ENCODE measurements at places on chromosomes 2 and 18.

DNA sequence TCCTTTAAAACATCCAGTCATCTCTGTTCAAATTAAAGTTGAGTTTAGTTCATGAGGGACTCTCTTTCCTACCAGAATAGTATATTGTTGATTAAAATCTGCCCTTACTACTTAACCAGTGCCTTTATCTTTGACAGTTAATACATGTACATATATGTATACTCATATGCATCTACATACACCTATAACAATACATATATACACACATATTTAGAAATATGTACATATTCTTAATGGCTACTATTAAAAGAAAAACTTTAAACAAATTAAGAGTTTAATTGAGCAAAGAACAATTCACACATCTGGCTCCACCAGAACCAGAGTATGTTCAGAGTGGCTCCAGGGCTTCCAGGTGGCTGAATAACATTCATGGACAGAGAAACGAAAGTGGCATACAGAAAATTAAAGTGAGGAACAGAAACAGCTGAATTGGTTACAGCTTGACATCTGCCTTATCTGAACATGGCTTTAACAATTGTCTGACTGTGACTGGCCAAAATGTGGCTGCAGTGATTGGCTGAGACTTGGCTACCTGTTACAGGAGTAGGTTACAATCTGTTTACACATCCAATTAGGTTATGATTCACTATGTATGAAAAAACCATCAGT is 38.8 kb downstream of the ZNF519 start:
- peak; percentile 15 for DNase-seq

DNA sequence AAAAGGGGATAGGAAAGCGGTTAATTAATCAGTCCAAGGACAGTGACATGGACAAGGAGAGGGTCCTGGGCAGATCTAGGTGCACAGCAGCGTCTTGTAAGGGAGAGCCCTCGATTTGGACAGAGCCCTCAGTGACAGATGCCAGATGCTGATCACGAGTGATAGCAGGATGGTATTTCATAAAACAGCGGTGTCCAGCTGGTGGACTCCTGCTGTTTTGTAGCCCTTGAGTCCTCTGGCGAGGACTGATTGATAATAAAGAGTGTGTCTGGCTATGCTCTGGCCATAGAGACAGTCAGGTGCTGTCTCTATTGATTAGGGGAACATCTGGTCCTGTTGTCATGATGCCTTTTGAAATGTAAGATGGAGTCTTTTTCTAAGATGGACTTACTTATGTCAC is 180.7 kb downstream of the NCK2 start:
- DNase-seq = no peak

- DNase-seq = no peak
Measured at GRCh38 chr2:168692132-168692744, 110.2 kb upstream of the NOSTRIN start.

DNA sequence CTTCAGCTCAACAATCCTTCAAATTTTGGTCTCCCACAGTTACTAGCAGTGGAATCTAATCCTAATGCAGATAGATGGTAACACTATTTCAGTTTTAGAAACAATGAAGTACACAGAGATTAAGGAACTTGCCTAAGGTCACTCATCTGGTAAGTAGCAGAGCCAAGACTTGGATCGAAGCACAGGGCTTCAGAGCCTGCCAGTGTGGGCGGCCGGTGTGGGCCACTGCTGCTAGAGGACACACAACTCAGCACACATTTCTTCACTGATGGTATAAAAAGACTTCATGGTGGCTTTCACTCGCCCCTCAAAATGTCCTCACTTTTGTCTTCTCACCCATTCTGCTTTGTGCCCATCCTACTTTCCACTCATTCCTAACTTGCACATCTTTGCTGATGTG is 11.1 kb downstream of the C2orf74 start:
- no peak for DNase-seq

- DNase-seq = no peak
Measured at GRCh38 chr2:217776631-217777030, 226.2 kb downstream of the TNS1 start.

GRCh38 chr2:73972846-73973245 is 11.9 kb upstream of the TET3 start:
- no peak for DNase-seq

DNA sequence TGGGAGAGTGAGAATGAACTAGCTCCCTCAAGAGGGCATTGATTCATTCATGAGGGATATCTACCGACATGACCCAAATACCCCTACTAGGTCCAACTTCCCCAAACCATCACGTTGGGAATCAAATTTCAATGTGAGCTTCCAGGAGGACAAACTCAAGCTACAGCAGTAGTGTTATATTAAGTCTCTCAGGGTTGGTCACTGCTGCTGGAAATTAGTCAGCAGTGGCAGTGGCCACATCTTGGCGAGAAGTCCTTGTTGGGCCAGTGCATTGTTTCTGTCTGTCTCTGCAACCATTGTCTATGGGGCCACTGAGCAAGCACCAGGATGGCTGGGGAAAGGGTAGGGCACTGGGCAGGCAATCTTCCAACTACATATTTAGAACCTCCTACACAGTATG is 47.5 kb downstream of the THUMPD2 start:
- no peak for DNase-seq

DNA sequence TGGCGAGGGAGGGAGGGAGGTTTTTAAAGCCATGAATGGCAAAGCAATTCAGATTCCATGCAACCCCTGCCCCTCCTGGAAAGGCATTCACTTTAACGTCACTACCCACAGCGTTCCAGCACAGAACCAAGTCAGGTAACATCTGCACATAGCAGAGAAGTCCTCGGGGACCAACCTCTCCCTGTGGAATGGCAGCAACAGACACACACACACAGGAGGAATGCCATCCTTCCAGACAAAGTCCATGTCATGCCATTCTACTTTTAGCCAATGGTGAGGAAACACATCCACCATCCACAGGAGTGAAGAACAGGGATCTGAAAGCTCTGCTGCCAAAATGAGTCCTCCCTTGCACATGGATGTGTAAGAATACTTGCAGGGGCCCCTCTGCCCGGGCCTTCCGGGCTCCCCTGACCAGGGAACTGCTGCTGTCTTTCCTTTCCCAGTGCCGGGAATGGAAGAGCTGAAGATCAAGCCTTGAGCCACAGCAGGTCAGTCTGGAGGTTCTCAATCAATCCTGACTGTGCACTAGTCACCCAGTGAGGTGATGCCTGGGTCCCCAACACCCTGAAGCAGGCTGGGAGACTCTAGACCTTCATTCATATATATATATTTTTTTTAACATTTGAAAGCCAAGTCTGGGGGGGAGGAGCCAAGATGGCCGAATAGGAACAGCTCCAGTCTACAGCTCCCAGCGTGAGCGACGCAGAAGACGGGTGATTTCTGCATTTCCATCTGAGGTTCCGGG is 63.7 kb downstream of the UXS1 start:
- DNase-seq = no peak

GRCh38 chr2:165810418-165810817 is 16.4 kb upstream of the GALNT3 start:
- no peak for DNase-seq

- no peak for DNase-seq
Measured at GRCh38 chr2:42457011-42457410, 36.8 kb downstream of the KCNG3 start.

DNA sequence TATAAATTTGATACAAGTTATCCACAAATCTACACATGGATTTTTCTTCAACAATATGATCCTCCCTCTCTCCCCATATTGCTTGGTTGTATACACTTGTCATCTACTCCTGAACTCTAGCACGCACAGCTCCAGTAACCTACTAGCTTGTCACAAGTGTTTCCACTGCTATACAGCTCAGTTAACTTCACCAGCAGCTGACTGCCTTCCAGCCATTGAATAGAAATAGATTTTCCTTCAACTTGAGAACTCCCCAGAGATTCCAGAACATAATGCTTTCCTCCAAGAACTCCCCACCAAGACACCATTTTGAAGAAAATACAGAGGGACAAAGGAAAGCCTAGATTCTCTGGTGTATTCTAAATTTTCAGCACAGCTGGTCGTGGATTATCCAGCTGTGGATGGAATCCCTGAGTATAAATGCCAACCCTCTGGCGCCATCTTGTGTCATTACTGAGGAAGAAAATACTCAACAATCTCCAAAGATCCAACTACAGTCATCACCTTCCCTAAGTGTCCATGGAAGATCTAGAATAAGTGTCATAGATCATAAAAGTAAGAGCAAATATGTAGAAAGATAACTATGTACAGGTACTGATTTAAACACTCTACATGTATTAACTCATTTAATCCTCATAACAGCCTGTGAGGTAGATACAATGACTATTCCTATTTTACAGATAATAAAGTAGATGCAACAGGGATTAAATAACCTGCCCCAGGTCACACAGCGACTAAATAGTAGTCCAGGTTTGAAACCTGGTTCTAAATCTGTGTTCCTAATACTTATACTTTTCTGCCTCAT is 156.7 kb downstream of the ARHGAP28 start:
- DNase-seq = peak; percentile 63

GRCh38 chr2:151984424-151985083 is 114.3 kb downstream of the CACNB4 start:
- no peak for DNase-seq

GRCh38 chr2:14245901-14246300 is 386.6 kb upstream of the LRATD1 start:
- no peak for DNase-seq

GRCh38 chr2:60961457-60961856 is 56.1 kb upstream of the PEX13 start:
- no peak for DNase-seq

DNA sequence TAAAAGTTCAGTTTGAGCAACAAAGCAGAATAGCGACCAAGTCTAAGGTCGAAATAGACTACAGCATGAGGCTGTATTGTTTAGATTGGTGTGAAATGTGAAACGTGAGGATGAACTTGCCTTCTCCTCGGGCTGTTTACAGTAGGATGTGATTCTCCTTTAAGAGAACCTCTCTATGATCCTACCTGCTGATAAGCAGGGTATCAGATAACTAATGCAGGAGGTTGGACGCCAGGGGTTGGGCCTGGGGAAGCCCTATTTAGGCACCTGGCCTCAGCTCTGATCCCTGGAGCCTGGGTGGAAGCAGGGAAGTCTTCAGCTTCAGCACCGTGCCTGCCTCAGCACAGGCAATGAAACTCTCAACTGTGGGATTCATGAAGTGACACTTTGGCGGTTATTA is 11.4 kb downstream of the CRYGD start:
- no peak for DNase-seq

- no peak for DNase-seq
Measured at GRCh38 chr2:219478916-219479315, 19.8 kb upstream of the GMPPA start.

GRCh38 chr18:35203067-35203466 is 37.8 kb upstream of the ZNF397 start:
- no peak for DNase-seq

DNA sequence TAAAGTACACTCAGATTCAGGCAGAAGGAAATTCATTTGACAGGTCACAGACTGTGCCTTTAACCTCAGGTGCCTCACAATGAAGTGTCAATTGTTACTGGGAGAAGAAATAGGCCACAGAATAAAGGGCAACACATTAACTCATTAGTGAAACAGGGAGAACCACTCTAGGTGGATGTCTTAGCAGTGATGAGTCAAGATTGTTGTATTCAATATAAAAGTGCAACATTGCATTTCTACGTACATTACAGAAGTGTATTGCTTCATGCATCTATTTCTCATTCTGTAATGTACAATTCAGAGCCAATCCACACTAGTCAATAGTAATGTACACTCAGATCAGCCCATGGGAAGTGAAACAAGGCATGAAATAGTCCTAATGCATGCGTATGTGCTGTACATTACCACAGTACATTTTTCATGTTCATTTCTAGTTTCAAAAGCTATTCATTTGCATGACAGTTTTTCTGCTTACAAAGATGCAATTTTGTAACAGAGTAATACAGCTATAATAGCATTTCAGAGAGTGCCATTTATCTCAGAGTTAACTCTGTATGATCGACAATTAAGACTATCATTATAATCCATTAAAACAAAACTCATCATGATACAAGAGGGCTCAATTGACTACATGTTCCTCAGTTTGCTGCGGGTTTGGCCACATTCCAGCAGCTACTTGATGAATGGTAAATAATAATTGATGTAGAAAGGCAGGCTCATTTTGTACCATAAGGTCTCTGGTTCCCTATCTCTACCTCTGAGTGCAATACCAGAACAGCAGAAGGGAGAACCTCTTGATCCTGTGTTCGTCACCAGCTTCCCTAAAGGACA is 12.2 kb upstream of the ARL5A start:
- peak; percentile 63 for DNase-seq

- peak; percentile 22 for DNase-seq
Measured at GRCh38 chr2:27960237-27960912, 69.8 kb downstream of the BABAM2 start.

- no peak for DNase-seq
Measured at GRCh38 chr2:177619986-177620385, 227.4 kb downstream of the AGPS start.

DNA sequence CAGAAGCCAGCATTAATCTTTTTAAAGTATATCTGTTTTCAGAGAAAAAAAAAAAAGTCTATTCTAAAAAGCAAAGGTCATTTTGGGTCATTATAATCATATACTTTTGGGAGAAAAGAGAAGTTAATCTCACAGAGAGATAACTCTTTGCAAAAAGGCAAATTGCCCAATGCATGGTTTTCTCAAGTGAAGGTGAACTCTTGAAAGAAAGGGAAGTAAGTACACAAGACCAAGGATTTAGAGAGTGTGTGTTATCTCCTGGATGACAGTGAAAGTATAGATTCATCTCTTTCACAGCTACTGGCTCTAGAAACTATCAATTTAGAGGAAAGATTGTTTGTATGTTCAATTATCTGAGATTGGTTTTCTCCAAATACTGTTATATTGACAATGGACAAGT is 151.4 kb downstream of the CD8B2 start:
- no peak for DNase-seq

DNA sequence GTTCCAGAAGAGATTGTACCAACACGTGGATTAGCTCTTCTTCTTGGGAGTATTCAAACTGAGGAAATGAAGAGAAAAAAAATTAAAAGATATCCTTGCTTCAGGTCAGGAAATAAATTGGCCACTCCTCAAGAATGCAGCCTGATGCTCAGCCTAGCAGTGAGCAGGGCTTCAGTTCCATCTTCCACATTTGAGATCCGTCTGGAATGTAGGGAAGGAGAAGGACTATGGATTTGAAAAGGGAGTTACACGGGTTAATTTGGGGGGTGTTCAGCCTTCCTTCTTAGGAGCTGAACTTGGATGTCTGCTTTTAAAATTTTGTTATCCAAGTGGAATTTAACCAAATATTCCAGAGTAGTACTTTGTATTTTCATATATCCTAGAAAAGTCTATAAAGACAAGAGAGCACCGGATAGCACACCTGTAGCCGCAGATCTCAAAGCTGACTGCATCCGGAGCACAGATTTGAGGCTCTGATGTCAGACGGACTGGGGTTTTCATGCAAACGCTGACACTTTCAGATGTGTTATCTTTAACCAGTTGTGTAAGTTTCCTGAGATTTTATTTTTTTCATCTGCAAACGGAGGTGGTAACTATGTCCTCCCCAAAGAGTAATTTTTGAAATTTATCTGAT is 99.3 kb downstream of the COPS8 start:
- no peak for DNase-seq

- DNase-seq = no peak
Measured at GRCh38 chr2:179613701-179614100, 247.7 kb downstream of the ZNF385B start.

Measured in RPMI8226 (cell line).